ENCODE measurements at places on chromosomes 11 and 22. TPM values are rescaled to one million over a fixed set of nuclear protein-coding genes. Genes with fewer than 3 reads are reported as not detected.

- no peaks in the 10 kb centered on the region for H3K27me3 ChIP-seq
- no peak for DNase-seq
- H3K4me3 ChIP-seq = no peak overlapping the region
Measured at GRCh38 chr11:120690406-120690805, 178.9 kb downstream of the GRIK4 start.

DNA sequence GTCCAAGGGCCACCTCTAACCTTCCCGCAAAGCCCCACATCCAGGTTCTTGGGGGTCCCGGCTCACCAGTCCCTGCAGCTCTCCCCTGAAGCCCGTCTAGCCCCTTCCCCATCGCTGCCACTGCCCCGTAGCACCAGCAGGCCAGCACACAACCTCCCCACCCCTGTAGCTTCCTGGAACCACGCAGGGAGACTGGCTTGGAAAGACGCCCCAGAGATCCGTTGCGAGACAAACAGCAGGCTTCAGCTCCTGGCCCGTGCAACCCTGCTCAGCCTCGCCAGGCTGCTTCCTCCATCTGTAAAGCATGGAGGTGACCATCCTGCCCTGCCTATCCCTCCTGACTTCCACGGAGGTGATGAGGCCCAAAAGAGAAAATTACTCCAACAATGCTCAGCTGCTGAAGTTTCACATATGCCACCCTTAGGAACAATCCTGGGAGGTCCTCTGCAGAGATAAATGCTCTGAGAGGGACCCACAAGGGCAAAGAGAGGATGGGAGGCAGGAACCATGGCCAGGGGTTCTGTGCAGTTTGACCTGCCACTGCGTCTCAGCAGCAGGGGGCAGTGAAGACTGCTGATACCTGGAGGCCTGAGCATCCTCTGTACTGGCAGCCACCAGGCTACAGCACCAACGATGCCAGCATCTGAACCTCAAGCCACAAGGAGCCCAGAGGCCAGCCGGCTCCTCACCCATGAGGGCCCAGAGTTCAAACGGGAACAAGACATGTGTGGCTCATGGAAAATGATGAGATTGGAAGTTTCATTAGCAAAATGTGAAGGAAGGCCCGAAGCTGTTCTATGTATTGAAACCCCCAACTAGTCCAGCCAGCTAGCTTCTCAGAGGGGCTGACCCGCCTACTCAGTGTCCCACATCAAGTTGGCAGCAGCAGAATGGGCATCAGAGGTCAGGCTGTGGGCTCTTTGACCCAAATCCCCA lies 16.1 kb downstream of the DGCR2 start:
- DNase-seq = no peak
- H3K36me3 ChIP-seq = no peaks in the 10 kb centered on the region
- no peak overlapping the region for H3K27ac ChIP-seq
- H3K27me3 ChIP-seq = no peaks in the 10 kb centered on the region
- H3K4me1 ChIP-seq = peaks cover 20% of the 10 kb centered on the region

DNA sequence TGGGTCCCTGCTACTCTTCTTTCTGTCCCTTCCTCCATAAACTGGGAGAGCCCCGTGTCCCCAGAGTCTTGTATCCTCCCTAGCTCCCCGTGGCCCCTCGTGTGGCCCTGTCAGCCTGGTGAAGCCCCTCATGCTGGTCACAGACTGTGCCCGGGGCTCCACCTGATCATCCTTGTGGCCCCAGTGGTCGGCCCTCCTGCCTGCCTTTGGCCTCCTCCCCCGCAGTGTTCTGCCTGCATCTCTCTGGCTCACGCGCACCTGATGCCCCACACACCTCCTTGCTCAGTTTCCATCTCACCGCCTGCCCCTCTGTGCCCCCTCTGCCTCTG lies 1.2 kb upstream of the CABP2 start:
- no peak overlapping the region for H3K27ac ChIP-seq
- no peaks in the 10 kb centered on the region for H3K36me3 ChIP-seq
- H3K4me3 ChIP-seq = no peak overlapping the region
- H3K4me1 ChIP-seq = peaks cover 9% of the 10 kb centered on the region
- DNase-seq = no peak

DNA sequence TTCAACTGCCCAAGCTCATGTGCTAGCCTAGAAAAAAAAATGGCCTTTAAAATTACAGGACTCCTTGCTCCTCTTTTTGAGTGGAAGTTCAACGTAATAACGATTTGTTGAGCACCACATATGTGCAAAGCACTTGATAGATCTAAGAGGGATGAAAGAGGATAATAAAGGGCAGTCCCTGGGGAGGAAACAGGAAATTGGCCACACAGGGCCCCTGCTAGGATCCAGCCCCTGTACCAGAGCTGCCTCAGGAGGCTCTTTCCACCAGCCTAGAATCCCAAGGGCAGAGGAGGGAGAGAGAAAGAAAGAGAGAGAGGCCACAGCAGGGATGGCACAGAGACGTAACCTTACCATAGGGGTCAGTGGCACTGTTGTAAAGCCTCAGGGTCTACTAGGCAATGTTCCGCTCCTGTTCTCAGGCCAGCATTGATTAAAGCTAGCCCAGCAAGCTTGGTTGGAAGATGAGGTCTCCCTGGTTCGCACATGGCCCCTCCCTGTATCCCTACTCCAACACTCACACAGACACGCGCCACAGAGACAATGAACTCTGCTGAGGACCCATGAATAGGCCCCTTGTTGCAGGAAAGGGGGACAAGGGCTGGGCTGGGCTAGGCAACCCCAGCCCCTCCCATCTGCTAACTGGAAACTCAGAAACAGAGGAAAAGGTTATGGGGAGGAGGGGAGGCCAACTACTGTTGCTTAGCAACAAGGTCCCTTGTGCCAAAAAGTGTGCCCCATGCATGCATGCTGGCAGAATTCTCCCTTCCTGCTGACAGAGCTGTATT lies at the start of gene TMPRSS5:
TSS of gene TMPRSS5 (minus strand) at position 438 of the 785 bp plus-strand sequence. CDS start at position 354, 84 bp downstream.
- H3K27ac ChIP-seq = no peak within 1 kb of the TSS
- no peaks in the 10 kb centered on the region for H3K27me3 ChIP-seq
- no peak for DNase-seq
- H3K4me3 ChIP-seq = no peak within 1 kb of the TSS
- no peaks in the 10 kb centered on the region for H3K36me3 ChIP-seq

GRCh38 chr11:6328321-6328720 lies 8.0 kb upstream of the CAVIN3 start:
- no peak overlapping the region for H3K27ac ChIP-seq
- H3K4me3 ChIP-seq = no peak overlapping the region
- no peaks in the 10 kb centered on the region for H3K4me1 ChIP-seq

The HOATZ gene
- not detected for polyA plus RNA-seq

The OR10V1 gene
- not detected for polyA plus RNA-seq

The KDELR3 gene
- 10.9 TPM for polyA plus RNA-seq

Data from liver (tissue), 10 donors.